NCI-H1930 (cell line): ENCODE measurements at places on chromosomes 5 and 9.

GRCh38 chr9:72540348-72540873 lies 19.0 kb downstream of the TMC1 start:
- DNase-seq = no peak

GRCh38 chr5:134437340-134437846 lies 25.7 kb upstream of the CDKN2AIPNL start:
- no peak for DNase-seq

DNA sequence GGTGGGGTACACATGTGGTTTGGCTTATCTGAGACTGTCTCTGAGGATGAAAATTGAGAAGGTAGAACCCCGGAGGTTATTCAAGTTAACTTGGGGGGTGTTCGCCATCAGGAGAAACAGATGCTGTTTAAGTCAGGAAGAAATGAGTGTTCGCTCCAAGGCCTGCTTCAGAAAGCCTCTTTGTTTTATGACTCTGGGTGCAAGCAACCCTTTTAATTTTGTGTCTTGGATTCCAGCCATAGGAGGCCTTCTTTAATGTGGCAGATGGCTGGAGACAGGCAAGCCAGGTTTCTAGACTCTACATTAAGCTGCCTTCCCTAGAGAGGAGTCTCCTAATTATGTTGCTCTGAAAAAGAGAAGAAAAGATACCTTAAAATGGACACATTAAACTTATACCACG lies 4.2 kb upstream of the SMAD5 start:
- DNase-seq = no peak

GRCh38 chr9:98315067-98315453 lies 59.6 kb upstream of the TBC1D2 start:
- DNase-seq = no peak

- no peak for DNase-seq
These were observed 345.6 kb downstream of the BNC2 start for GRCh38 chr9:16524823-16525222.

- no peak for DNase-seq
These were observed 241.8 kb upstream of the MSX2 start for GRCh38 chr5:174482607-174483024.

GRCh38 chr5:177130211-177131018 lies 3.2 kb upstream of the NSD1 start:
- no peak for DNase-seq

DNA sequence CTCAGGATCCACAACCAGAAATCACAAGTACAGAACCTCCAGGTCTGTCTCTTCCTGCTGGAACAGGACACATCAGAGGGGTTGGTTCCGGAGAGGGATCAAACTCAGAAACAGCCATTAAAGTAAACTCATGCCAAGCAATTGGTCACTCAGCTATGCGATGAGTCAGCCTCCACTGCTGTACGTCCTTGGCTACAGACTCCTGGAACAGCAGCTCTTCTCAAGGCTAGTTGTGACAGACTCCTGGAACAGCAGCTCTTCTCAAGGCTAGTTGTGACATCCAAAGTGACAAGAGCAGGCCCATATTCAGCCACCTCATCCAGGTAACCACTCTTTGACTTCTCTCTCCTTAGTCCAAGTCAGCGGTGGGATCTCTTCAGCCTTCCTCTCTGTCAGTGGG lies at the start of gene SPINK13:
Gene SPINK13 (plus strand): TSS at position 229 of the 400 bp plus-strand sequence. CDS start 1,279 bp downstream, outside the sequence.
- DNase-seq = no peak

DNA sequence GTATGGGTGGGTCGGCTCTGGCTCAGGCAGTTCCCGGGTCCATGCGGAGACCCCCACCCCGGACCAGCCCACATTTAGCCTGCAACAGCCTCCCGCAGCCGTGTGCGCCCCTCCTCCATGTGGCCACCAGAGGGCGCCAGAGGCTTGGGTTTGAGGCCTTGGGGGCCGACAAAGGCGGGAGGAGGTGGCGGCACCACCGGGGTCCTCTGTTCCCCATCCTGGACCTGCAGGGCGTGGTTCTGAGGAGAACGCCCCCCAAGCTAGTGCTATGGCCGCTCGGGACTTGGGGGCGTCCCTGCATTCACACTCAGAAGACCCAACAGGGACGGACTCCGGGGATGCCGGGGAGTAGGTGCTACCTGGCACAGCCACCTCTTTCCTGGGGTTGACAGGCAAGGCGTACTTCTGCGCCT lies 16.5 kb downstream of the ASS1 start:
- DNase-seq = peak; percentile 52

GRCh38 chr5:37437711-37438110 lies 58.6 kb downstream of the WDR70 start:
- no peak for DNase-seq

DNA sequence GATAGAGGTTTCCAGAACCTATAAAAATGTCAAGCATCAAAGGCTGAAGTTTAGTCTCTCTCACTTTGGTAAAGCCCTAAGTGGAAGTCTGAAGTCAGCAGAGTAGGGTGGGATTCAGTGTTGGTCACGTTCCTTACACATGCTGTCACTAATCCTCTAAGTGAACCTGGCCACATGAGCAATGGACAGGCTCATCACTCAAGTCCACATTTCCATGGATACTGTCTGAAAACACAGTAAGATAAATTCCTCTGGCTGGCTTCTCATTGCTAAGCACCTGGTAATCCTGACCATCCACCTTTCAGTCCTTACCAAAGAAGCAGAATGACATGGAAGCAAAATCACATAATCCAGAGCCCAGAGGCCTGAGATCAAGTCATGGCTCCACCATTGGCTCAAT lies 43.8 kb downstream of the GNA14 start:
- DNase-seq = no peak

DNA sequence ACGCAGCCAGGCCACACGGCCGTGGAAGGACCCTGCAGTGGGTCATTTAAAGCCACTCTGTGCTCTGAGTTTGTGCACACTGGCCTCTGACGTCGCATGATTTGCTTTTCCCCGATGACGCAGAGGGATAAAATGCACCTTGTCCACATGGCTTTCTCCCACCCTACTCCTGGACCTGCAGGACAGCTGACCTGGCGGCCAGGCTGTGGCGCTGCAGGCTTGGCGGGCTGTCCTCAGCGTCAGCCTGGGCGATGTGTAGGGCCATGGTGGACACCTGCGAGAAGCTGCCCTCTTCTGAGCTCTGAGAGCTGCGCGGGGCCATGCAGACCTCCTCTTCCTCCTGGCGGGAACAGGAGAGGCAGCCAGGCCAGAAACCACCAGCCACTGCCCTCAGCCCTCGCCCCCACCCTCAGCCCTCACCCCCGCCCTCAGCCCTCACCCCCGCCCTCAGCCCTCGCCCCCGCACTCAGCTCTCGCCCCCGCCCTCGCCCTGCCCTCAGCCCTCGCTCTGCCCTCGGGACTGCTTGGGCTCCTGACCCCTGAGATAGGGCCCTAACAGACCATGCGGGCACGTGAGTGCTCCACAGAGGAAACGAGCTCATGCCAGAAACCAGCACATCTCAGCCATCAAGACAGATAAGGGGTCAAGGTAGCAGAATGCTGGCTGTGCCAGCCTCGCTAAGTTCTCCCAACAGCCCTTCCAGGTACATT lies 20.0 kb upstream of the SCGB3A1 start:
- no peak for DNase-seq

- no peak for DNase-seq
These were observed 140.9 kb downstream of the SLC25A46 start for GRCh38 chr5:110879675-110880074.

DNA sequence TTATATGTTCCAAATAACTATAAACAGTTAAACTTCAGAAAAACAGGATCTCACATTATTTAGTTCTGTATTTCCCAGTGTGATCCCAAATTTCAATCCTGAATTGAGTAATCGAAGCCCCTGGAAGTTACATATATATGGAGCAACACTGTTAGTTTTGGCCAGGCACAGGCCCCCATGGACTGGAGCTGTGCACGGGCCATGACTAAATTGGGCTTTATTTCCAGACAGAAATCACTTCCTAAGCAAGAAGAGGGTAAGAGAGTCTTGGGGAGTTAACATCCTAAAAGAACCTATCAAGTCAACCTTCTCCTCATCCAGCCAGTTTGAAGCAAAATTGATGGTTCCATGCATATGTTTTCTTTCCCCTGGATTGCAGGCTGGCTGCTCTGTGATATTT lies 393.0 kb downstream of the TMEM167A start:
- no peak for DNase-seq

DNA sequence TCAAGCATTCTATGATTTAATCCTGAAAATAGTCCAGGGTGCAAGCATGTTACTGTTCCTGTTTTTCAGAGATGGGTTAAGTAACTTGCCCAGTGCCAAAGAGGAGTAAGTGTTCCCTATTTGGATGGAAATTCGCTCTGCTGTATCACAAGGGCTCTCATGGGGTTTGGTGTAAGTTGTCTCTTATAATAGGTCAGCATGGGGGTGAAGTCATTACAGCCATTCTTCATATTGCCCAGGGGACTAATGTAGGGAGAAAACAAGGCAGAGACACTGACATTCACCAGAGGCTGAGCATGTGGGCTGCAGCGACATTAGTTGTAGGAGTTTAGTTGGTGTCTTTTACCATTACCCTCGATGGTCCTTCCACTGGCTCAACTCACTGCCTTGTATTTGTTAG lies 142.1 kb upstream of the GLRA1 start:
- no peak for DNase-seq

- DNase-seq = no peak
These were observed 27.4 kb upstream of the TXN start for GRCh38 chr9:110283751-110284150.

GRCh38 chr9:21443849-21444625 lies 3.8 kb downstream of the IFNA1 start:
- no peak for DNase-seq

- DNase-seq = no peak
These were observed 93.9 kb downstream of the GALNT10 start for GRCh38 chr5:154284433-154284832.

- DNase-seq = no peak
These were observed 112.6 kb downstream of the SAXO1 start for GRCh38 chr9:18920141-18921084.

DNA sequence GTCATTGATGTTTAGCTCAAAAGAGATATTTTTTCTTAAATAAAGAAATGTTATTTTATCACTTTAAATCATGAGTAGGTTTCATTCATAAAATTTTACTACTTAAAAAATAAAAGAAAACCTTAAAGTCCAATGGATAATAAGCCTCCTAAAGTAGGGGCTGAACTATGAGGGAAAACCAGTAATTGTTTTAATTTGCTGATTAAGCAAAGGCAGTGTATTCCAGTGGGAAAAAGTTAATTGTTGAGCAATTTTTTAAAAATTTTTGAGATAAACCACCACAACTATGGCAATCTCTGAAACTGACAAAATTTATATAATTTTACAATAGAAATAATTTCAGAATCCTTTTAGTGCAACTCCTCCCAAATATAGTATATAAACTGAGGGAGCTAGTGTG lies 195.0 kb downstream of the FBXO4 start:
- DNase-seq = no peak

GRCh38 chr5:36692791-36693763 lies 86.7 kb downstream of the SLC1A3 start:
- peak; percentile 52 for DNase-seq

- DNase-seq = no peak
These were observed 6.3 kb downstream of the SLC35D2 start for GRCh38 chr9:96376891-96377874.

DNA sequence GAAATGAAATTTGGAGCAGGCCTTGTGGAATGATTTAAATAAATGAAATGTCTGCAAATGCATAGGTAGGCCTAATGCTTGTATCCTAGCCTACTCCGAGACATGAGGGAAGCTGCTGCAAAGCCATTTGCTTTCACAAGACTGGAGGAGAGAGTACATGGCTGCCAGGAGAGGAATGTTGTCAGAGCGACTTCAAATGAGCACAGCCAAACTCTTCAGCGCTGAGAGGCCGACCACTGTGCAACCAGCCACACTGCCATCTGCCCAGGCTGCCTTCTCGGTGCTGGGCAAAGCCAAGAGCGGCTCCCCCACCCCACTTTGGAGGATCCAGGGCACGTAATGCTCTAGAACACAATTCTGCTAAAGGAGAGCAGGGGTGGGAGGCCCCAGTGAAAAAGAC lies 122.6 kb downstream of the RASEF start:
- no peak for DNase-seq

DNA sequence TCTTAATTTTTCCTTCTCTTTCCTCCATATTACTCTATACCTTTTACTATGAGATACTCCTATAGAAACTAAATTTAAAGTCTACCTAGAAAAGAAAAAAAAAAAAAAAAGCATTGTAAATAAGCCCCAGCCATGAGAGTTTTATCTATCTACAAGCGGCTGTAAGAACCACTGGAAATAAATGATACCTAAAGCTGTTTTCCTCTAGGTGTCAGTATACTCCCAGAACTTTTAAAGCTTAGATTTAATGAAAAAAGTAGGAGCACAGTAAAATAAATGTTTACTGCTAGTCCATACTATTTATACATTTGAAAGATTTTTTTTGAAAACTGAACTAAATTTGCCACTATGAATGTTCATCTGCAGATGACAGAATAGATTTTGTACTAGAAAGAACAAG lies 26.2 kb downstream of the TYRP1 start:
- no peak for DNase-seq

DNA sequence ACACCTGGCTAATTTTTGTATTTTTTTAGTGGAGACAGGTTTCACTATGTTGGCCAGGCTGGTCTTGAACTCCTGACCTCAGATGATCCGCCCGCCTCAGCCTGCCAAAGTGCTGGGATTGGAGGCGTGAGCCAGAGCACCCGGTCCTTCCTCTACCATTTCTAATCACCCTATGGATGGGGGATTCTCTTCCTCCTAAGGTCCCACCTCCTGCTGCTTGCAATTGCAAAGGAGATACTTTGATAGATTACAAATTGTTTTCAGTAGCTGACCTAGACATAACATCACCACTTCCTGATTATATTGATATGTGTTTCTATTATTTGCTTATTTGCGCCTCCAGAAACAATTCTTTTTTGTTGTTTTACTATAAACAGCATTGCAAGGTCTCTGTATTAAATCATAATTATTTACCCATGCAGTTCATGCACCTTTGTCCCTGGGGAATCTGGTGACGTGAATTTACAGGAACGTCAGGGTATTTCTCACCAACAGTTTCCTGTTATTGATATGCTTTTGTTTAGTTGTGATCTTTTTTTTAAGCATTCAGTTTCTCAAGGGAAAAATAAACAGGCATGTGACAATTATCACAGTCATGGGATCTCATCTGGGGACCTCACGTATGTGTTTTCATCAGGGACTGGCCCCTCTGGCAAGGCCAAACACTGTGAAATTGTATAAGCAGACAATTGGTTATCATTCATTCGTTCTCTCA lies 43.2 kb downstream of the ESM1 start:
- no peak for DNase-seq

GRCh38 chr9:110156902-110157301 lies 51.1 kb downstream of the C9orf152 start:
- no peak for DNase-seq

GRCh38 chr9:12862611-12863410 lies 88.0 kb downstream of the LURAP1L start:
- DNase-seq = no peak

DNA sequence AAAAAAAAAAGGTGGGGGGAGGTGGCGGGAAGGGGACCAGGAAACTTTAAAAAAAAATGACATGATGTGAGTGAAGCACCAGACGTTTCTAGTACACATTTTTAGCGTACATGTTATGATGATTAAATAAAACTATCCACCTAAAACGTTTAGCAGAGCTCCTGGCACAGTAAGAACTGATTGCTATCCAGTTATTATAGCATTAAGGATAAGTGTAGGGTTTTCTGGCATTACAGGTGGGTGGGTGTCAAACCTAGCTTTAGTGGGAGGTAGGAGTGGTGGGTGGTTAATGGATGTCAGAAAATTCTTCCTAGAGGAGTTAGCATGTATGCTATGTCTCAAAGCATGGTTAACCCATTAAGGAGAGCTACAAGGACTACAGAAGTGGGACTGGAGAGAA lies 2329.5 kb downstream of the MAT2B start:
- DNase-seq = no peak

- DNase-seq = no peak
These were observed 58.6 kb upstream of the TNFSF15 start for GRCh38 chr9:114864471-114864870.

- no peak for DNase-seq
These were observed 145.2 kb upstream of the CCDC152 start for GRCh38 chr5:42611437-42611836.
